Thyroid gland (tissue), 4 donors: ENCODE measurements at places on chromosomes 6 and 20.

- H3K4me3 ChIP-seq, result no peak overlapping the region
- no peak overlapping the region for H3K27ac ChIP-seq
- no peak for DNase-seq
- no peaks in the 10 kb centered on the region for H3K27me3 ChIP-seq
- peaks cover 14% of the 10 kb centered on the region for H3K4me1 ChIP-seq
- H3K36me3 ChIP-seq, result no peaks in the 10 kb centered on the region
These were observed 34.9 kb downstream of the SLC22A23 start for GRCh38 chr6:3421791-3422434.

DNA sequence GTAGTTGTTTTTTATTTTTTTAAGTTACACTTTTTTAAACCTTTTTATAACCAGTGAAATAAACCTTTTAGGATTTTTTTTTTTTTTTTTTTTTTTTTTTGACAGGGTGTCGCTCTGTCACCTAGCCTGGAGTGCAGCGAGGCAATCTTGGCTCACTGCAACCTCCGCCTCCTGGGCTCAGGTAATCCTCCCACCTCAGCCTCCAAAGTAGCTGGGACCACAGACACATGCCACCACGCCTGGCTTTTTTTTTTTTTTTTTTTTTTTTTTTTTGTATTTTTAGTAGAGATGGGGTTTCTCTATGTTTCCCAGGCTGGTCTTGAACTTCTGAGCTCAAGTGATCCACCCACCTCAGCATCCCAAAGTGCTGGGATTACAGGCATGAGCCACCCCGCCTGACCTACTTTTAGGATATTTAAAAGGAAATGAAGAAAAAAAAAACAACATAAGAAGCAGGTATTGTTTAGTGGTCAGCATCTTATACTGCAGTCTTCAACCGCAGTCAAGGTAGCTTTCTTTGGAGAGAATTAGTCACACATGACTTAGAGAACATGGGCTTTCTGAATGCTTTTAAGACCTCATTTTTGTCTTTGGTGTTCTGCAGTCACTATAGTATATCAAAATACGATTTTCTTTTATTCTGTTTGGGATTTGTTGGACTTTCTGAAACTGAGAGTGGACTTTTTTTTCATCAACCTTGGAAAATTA lies 1.6 kb downstream of the POLR1H start:
- no peak for DNase-seq
- H3K27ac ChIP-seq, result no peak overlapping the region
- H3K4me3 ChIP-seq, result no peak overlapping the region
- peaks cover 2% of the 10 kb centered on the region for H3K36me3 ChIP-seq
- H3K27me3 ChIP-seq, result no peaks in the 10 kb centered on the region
- peaks cover 26% of the 10 kb centered on the region for H3K4me1 ChIP-seq

- H3K36me3 ChIP-seq, result no peaks in the 10 kb centered on the region
- DNase-seq, result no peak
- no peak overlapping the region for H3K4me3 ChIP-seq
- no peaks in the 10 kb centered on the region for H3K27me3 ChIP-seq
- no peaks in the 10 kb centered on the region for H3K4me1 ChIP-seq
These were observed 43.2 kb upstream of the OGFRL1 start for GRCh38 chr6:71245265-71246049.

DNA sequence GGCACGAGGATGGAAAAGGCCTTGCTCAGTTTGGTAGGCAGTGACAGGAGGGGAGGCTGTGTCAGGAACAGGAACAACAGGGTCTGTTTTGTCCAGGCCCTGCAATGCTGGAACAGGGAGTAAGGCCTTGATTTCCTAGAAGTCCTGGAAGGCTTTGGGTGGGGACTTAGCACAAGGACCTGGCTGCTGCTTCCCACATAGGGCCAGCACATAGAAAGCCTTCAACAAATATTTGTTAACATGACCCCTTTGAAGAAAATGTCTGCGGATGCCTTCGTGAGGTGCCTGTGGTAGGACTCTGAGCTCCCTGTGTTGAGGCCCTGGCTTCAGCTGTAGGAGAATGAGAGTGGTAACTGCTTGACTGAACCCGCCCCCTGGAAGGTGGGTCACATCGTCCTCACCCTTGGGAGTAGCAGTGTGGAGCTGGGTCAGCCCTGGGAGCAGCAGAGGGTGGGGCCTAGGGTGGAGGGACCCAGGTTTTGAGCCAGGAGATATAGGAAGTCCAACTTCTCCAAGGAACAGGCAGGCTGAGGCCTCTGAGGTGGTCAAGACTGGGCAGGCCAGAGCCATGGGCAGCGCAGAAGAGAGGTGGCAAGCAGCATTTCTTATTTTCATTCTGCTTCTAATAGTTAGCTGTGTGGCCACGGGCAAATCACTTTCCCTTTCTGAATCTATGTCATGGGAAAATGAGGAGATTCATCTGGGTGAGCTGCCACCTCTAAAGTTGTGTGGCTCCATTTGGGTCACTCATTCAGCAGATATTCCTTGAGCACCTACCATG lies 50.0 kb downstream of the CNBD2 start:
- peaks cover 20% of the 10 kb centered on the region for H3K4me1 ChIP-seq
- peak overlapping the region; percentile 70 for H3K27ac ChIP-seq
- H3K4me3 ChIP-seq, result no peak overlapping the region
- no peaks in the 10 kb centered on the region for H3K27me3 ChIP-seq

DNA sequence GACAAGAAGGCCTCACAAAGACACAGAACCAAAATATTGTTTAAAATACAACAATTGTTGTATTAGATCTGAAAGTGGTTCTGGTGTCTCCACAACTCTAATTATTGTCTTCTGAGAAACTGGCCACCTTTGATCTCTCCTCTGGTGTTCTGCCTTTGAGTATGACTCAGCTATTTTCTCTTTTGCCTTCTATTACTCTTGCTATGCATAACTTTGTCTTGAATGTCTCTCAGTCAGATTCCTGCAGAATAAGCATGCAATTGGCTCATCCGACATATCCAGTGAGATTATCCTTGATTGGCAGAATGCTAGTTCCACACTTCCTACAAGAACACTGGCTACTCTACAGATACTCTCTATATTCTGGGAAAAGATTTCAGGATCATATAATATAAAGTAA lies 14.3 kb upstream of the EPM2A start:
- H3K27ac ChIP-seq, result peak overlapping the region; percentile 17
- H3K36me3 ChIP-seq, result no peaks in the 10 kb centered on the region
- no peak overlapping the region for H3K4me3 ChIP-seq

GRCh38 chr6:27556406-27556805 lies 83.5 kb upstream of the ZNF184 start:
- no peaks in the 10 kb centered on the region for H3K4me1 ChIP-seq
- no peak overlapping the region for H3K4me3 ChIP-seq
- DNase-seq, result no peak
- H3K27me3 ChIP-seq, result peaks cover 32% of the 10 kb centered on the region
- no peaks in the 10 kb centered on the region for H3K36me3 ChIP-seq

GRCh38 chr6:155327326-155328073 lies 13.2 kb upstream of the TFB1M start:
- H3K27me3 ChIP-seq, result no peaks in the 10 kb centered on the region
- H3K36me3 ChIP-seq, result no peaks in the 10 kb centered on the region
- H3K27ac ChIP-seq, result no peak overlapping the region
- no peak overlapping the region for H3K4me3 ChIP-seq
- H3K4me1 ChIP-seq, result no peaks in the 10 kb centered on the region

GRCh38 chr6:105746509-105746908 lies 339.6 kb upstream of the PRDM1 start:
- H3K36me3 ChIP-seq, result no peaks in the 10 kb centered on the region
- peaks cover 14% of the 10 kb centered on the region for H3K4me1 ChIP-seq

GRCh38 chr6:36368921-36369865 lies 18.3 kb downstream of the ETV7 start:
- no peaks in the 10 kb centered on the region for H3K4me1 ChIP-seq
- H3K27me3 ChIP-seq, result no peaks in the 10 kb centered on the region
- no peak for DNase-seq

GRCh38 chr20:54346276-54346675 lies 129.1 kb upstream of the DOK5 start:
- H3K4me1 ChIP-seq, result no peaks in the 10 kb centered on the region
- H3K27ac ChIP-seq, result no peak overlapping the region
- H3K4me3 ChIP-seq, result no peak overlapping the region
- H3K27me3 ChIP-seq, result no peaks in the 10 kb centered on the region

GRCh38 chr6:15487262-15487661 lies 175.6 kb downstream of the DTNBP1 start:
- H3K4me1 ChIP-seq, result peaks cover 28% of the 10 kb centered on the region
- no peak overlapping the region for H3K4me3 ChIP-seq
- no peak for DNase-seq
- H3K36me3 ChIP-seq, result no peaks in the 10 kb centered on the region
- no peaks in the 10 kb centered on the region for H3K27me3 ChIP-seq

GRCh38 chr6:24242924-24243323 lies 114.9 kb downstream of the DCDC2 start:
- H3K27me3 ChIP-seq, result no peaks in the 10 kb centered on the region
- no peak overlapping the region for H3K4me3 ChIP-seq
- peaks cover 21% of the 10 kb centered on the region for H3K4me1 ChIP-seq
- H3K36me3 ChIP-seq, result no peaks in the 10 kb centered on the region
- H3K27ac ChIP-seq, result no peak overlapping the region

GRCh38 chr6:160330619-160331018 lies 17.6 kb upstream of the SLC22A3 start:
- H3K27ac ChIP-seq, result no peak overlapping the region
- no peaks in the 10 kb centered on the region for H3K27me3 ChIP-seq
- no peak overlapping the region for H3K4me3 ChIP-seq
- H3K4me1 ChIP-seq, result no peaks in the 10 kb centered on the region

GRCh38 chr6:45704056-45704800 lies 311.4 kb downstream of the CLIC5 start:
- DNase-seq, result no peak
- no peaks in the 10 kb centered on the region for H3K4me1 ChIP-seq
- H3K36me3 ChIP-seq, result no peaks in the 10 kb centered on the region
- no peak overlapping the region for H3K27ac ChIP-seq

DNA sequence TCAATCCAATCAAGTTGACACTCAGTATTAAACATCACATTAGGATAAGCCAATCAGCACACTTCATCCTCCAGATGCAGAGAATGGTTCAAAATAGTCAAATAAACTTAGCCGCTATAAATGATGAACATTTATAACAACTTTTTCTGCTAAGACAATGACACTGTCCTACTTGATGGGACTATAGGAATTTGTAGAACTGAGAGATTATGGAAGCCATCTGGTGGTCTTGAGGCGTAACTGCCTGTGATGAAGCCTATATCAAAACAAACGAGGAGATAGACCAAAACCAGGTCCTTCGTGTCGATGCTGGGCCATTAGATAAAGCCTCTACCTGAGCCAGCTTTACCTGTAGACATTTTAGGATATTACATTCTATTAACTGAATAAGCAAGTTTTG lies 631.1 kb downstream of the COL12A1 start:
- H3K4me1 ChIP-seq, result no peaks in the 10 kb centered on the region
- H3K27me3 ChIP-seq, result no peaks in the 10 kb centered on the region
- H3K27ac ChIP-seq, result no peak overlapping the region
- no peak overlapping the region for H3K4me3 ChIP-seq
- DNase-seq, result no peak

DNA sequence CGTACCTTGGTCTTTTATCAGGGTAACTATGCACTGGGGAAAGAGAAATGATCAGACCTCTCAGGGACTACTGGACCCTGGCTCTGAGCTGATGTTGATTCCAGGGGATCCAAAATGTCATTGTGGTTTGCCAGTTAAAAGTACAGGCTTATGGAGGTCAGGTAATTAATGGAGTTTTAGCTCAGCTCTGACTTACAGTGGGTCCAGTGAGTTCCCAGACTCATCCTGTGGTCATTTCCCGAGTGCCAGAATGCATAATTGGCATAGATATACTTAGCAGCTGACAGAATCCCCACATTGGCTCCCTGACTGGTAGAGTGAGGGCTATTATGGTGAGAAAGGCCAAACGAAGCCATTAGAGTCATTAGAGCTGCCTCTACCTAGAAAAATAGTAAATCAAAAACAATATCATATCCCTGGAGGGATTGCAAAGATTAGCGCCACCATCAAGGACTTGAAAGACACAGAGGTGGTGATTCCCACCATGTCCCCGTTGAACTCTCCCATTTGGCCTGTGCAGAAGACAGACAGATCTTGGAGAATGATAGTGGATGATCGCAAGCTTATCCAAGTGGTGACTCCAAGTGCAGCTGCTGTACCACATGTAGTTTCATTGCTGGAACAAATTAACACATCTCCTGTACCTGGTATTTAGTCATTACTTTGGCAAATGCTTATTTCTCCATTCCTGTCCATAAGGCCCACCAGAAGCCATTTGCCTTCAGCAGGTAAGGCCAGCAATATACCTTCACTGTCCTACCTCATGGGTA lies 152.4 kb downstream of the THBS2 start:
- no peak for DNase-seq
- H3K4me1 ChIP-seq, result no peaks in the 10 kb centered on the region
- H3K27me3 ChIP-seq, result no peaks in the 10 kb centered on the region

DNA sequence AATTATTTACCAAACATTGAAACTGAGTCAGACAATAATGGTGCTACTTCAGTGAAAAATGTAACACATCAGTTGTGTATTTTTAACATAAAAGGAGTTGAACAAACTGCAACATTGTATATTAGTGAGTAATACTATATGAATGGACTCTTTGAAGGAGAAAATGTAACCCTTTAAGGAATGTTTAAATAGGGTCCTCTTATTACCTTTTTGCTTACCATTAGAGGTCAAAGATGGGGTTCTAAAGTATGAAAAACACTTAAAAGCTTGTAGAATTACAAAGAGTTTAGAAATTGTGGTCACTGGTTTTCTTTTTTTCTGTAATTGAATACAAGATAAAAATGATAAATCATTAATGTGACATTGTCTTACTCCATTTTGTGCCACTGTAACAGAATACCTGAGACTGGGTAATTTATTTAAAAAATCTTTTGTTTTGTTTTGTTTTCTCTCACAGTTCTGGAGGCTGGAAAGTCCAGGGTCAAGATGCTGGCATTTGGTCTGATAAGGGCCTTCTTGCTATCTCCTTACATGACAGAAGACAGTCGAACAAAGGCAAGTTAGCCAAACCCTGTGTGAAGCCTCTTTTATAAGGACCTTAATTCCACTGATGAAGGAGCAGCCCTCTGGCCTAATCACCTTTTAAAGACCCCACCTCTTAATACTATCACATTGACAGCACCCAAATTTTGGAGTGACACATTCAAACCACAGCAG lies 43.2 kb downstream of the SESN1 start:
- H3K36me3 ChIP-seq, result no peaks in the 10 kb centered on the region
- H3K4me3 ChIP-seq, result no peak overlapping the region
- peaks cover 16% of the 10 kb centered on the region for H3K4me1 ChIP-seq
- no peak overlapping the region for H3K27ac ChIP-seq
- DNase-seq, result no peak

DNA sequence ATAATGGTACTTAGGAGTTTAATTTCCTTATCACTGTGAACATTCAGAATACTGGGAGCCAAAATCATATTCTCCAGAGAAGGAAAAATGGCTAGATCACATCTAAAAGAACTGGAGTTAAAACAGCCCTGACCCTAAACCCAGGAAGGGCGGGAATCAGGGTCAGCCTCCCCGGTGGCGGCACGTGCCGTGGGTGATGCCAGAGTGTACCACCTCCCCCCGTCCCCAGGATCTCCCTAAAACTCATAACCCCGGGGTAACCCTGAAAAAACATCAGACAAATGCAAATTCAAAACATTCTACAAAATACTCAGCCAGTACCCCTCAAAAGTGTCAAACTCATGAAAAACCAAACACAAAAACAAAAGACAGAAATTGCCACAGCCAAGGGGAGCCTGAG lies 148.3 kb downstream of the DLL1 start:
- no peak overlapping the region for H3K27ac ChIP-seq
- no peak overlapping the region for H3K4me3 ChIP-seq
- H3K36me3 ChIP-seq, result no peaks in the 10 kb centered on the region
- H3K27me3 ChIP-seq, result no peaks in the 10 kb centered on the region
- DNase-seq, result no peak
